ENCODE measurements at places on chromosomes 16 and 17.

DNA sequence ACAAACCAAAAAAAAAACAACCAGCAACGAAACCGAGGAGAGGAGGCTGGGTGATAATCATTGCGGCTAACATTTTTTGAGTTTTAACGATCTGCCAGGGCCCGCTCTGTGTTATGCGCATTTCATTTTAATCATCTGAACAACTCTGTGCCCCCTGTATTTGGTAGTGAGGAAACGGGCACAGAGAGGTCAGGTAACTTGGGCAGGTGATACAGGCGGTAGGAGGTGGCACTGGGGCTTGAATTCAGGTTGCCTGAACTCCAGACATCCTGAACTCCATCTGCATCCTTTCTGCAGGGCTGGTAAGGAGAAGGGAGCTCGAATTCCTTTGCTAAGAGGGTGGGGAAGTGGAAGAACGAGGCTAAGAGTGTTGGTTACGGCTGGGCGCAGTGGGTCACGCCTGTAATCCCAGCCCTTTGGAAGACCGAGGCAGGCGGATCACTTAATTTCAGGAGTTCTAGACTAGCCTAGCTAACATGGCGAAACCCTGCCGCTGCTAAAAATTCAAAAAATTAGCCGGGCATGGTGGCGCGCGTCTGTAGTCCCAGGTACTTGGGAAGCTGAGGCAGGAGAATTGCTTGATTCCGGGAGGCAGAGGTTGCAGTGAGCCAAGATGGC lies 1.1 kb downstream of the CLUAP1 start:
- DNase-seq, result no peak

GRCh38 chr17:7589891-7590691 lies at the start of gene SOX15:
SOX15 (minus strand) TSS chr17:7590094; CDS start chr17:7589676, 418 bp downstream.
- DNase-seq, result no peak

DNA sequence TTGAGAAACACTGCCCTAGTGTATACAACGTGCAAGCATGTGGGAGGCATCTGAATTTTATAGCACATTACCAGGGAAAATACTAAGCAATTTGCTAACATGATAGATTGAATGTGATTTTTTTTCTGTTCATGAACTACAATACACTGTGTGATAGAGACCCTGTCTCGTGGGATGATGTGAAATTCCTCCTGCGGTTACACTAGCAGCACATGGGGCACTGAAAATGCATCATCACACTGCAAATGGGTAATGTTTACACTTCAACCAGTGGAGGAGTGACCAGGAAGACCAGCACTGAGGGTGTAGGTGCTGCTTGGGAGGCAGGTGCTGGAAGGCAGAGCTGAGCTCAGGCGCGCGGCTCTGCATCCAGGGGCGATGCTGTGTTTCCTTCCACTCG lies 28.8 kb downstream of the ORC6 start:
- no peak for DNase-seq

DNA sequence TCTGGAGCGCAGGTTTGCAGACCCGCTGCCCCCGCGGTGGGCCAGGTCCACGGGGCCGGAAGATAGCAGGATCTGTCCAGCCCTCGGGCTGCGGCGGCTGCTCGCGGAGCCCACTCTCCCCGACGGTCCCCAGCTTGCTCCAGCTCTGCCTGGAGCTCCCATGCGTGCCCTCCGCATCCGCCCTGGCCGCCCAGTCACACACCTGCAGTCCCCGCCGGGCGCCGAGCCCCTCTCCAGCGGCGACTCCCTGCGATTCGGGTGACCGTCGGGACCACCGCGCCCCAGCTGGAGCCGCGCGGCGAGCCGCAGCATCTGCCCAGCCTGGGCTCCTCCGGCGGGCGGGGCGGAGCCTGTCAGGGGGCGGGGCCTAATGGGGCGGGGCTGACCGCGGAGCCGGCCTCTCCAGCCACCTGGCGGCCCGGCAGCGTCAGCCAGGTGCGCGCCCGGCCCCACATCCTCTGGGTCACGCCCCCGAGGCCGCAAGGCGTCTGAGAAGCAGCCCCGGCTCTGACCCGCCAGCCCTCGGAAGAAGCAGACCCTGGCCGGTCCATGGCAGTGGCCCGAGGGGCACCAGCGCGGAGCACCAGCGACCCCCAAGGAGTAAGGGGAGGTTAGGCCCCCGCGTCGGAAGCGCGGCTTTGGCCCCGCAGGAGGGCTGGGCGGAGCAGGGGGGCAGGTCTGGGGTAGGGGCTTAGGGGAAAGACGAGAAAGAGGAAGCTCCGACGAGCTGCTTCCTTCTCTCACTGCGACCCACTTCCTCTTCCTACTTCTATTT lies at the start of gene PIK3R5:
Gene PIK3R5 (minus strand): TSS at position 314 of the 775 bp plus-strand sequence. CDS start 54,213 bp downstream, outside the sequence.
- peak; percentile 93 for DNase-seq

DNA sequence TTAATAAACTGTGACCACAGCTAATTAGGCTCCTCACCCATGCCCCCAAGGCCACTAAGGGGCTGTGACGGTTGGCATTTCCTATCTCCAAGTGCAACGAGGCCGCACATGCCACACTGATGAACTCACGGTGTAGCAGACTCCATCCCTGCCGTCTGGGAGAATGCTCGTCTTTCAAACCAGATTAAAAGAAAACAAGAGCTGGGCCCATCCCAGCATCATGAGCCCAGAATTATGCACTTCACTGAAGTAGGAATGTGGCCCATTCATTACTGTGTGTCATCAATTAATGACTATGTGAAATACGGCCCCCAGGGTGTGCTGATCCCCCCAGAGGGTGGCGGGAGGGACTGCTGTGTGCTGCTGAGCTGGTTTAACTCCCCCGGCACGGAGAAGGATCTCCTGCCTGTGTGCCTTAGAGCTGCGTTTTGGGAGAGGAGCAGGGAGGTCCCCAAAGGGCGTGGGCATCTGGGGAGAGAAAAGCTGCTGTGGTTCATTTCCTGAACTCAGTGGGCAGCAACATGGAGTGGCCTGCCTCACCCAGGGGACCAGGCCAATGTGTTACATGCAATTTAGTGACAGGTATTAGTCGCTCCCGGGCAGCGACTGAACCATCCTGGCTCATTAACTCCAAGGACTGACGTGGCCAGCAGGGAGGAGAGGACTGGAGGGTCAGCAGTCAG lies 194.5 kb downstream of the FOXL1 start:
- no peak for DNase-seq

GRCh38 chr17:82507631-82508175 lies 11.8 kb upstream of the FOXK2 start:
- no peak for DNase-seq

DNA sequence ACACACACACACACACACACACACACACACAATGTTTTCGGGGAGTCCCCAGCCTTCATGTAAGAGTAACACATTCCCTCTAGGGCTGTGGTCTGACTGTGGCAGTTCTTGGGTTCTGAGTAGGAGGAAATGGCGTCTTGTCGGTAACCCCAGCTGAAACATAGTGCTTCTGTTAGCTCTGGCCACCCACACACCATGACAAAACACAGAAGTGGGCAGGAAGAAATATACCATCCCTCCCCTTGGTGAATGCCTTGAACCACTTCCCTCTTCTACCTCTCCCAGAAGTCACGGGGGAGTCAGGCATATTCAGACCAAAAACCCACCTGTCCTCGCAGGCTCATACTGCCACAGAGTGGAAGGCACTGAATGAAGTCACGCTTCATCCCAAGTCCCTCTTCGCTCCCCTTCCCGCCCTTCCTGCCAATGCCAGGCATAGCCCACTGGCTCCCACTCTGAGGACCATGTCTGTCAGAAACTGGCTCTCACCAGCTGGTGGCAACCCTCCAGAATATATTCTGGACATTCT lies 11.5 kb downstream of the SLC35B1 start:
- no peak for DNase-seq

DNA sequence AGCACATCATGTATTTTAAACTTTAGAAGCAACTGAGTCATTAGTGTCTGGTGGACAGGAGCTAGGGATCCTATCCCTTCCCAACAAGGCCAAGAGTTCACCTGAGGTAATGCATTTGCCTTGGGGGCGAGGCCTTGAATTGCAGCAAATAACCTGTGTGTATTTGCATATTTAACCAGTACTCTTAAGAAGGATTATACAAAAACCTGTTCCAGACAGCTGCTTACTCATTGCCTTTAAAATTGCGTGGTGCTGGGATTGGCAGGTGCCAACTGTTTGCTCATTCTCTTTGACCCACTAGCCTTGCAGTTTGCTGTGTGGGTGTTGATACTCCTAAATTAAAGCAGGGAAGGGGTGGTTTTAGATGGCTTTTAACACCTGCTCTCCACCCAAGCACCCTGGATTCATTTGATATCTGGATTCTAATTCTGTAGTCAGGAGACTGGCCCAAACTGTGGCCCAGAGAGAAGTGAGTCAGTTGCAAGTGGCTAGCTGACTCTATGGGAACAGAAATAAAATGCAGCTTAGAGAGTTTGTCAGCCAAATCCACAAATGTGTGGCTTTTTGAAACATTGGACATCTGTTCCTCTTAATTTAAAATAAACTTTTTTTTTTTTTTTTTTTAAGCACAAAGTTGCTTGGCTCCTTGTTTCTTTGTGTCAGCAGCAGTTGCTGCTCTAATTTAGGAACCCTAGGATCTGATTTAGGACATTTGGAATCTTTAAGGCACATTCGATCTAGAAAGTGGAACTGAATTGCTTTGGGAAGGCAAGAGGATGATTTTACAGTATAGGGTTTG lies 46.9 kb downstream of the TUBD1 start:
- no peak for DNase-seq

- DNase-seq, result no peak
Measured at GRCh38 chr17:1001640-1002411, 4.9 kb downstream of the TIMM22 start.

DNA sequence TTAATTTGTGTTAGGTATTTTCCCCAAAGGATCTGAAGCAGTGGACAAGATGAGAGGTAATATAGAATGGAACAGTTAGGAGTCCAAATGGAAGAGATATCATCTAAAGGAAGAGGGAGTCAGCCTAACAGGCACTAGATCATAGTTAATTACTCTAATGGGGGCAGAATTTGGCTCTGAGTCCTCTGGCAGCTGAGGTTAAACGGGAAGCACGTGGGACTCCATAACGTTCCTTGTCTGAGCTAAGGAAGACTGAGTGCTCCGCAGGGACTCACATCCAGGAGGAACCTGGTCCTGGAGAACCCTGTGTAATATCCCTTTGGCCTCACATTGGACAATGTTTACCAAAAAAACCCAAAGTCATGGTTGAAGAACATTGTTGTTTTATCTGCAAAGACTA lies 46.6 kb upstream of the TEX2 start:
- DNase-seq, result no peak

DNA sequence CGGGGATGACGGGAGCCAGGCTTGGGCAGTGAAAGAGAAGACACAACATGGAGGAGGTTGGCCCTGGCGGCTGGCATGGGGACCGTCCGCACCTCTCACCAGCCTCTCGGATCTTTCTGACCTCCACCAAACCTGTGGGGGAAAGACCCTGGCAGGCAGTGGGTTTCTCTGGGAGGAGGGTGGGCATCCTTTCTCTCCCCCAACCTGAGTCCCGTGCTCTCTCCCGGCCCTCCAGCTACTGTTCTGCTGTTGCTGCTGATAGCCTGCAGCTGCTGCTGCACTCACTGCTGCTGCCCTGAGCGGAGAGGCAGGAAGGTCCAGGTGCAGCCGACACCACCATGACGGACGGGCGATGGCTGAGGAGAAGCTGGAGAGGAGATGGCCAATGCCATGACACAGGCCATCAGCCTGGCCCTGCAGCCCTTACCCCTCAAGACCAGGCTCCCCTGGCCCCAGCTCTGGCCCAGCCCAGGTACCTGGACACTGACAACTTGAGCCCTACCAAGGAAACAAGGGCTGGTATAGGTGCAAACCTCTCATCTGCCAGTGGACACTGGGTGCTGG lies 7.4 kb downstream of the SMIM5 start:
- peak; percentile 5 for DNase-seq

DNA sequence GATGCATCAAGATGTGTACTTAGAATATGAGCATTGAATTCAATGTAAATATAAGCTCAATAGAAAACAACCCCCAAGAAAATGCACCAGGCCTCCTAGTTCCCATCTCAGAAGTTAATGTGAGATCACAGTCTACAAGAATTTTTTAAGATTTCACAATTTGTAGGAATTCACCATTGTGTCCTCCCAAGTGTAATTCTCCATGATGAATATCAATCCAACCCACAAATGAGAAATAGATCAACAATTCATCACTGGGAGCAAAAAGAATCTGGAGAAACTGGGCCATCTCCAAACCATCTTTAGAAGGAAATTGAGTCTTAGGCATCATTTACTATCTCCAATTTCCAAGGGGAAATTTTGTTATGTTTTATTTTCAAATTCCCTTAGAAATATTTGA lies 310.5 kb upstream of the GOT2 start:
- no peak for DNase-seq

DNA sequence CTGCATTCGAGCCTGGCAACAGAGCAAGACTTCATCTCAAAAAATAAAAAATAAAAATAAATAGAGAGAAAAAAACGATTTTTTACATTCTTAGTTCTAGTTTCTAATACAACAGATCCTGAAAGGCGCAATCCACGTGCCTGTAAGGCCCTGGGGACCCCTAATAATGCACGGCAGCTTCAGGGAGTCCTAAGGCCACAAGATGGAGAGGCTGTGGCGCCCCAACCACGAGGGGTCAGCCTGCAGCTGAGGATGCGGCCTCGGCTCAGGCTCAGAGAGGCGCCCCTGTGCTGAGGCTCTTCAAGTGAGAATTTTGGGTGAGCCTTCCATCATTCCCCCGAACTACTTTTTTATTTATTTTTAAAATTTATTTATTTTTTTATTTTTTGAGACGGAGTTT lies 10.9 kb downstream of the P4HB start:
- DNase-seq, result no peak

Data from GM12891 (cell line).